ENCODE measurements at places on chromosomes 2 and 18. TPM values are rescaled to one million over a fixed set of nuclear protein-coding genes. Genes with fewer than 3 reads are reported as not detected.
A peak's percentile ranks its signal among the peaks of the same experiment; 100 is the strongest.

UNC80 gene
- not detected for total RNA-seq

- no peak for DNase-seq
Observed at GRCh38 chr2:81043681-81044080, 739.1 kb upstream of the LRRTM1 start.

DNA sequence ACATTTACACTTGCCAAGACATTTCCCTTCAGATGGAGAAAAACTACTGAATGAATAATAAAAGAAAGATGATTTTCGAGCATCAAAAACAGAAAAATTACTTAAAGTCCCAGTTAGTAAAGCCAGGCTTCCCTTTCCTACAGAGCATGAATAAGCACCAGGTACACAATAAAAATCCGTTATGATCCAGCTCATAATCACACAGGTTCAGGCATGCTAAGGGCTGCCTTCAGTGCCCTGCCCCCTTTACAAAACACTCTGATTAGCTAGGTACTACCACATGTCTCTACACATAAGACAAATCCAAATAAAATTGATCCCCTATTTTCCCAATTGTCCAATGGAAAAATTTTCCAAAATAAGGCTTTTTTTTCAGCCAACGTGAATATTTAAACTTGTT is 413.2 kb upstream of the LRATD1 start:
- DNase-seq = no peak

- peak; percentile 35 for DNase-seq
Observed at GRCh38 chr2:70565039-70565731, 11.6 kb upstream of the TGFA start.

GATA6 gene
- 3.3 TPM for total RNA-seq
